ENCODE measurements at places on chromosomes 2 and 18.
A peak's percentile ranks its signal among the peaks of the same experiment; 100 is the strongest.

DNA sequence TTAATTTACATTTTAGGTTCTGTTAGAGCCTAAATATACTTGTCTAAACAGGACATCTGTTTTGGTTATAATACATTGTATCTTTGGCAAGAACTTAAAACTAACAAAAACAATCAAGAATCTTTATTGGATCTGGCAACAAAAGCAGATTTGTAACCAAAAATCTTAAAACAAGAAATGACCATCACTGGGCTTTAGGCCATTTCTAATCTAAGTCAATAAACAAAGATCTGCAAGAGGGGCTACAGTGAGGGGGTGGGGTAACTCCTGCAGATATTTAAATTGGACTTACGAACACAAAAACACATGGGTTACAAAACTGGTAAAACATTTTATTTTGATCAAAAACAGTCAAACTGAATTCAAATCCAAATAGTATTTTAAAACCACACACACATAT is 77.3 kb downstream of the SRBD1 start:
- no peak for DNase-seq

GRCh38 chr2:38446418-38446817 is 69.3 kb upstream of the ATL2 start:
- DNase-seq, result no peak

- no peak for DNase-seq
Measured at GRCh38 chr18:61820882-61821281, 71.9 kb downstream of the RNF152 start.

- DNase-seq, result no peak
Measured at GRCh38 chr18:80223581-80224148, 23.6 kb downstream of the PARD6G start.

DNA sequence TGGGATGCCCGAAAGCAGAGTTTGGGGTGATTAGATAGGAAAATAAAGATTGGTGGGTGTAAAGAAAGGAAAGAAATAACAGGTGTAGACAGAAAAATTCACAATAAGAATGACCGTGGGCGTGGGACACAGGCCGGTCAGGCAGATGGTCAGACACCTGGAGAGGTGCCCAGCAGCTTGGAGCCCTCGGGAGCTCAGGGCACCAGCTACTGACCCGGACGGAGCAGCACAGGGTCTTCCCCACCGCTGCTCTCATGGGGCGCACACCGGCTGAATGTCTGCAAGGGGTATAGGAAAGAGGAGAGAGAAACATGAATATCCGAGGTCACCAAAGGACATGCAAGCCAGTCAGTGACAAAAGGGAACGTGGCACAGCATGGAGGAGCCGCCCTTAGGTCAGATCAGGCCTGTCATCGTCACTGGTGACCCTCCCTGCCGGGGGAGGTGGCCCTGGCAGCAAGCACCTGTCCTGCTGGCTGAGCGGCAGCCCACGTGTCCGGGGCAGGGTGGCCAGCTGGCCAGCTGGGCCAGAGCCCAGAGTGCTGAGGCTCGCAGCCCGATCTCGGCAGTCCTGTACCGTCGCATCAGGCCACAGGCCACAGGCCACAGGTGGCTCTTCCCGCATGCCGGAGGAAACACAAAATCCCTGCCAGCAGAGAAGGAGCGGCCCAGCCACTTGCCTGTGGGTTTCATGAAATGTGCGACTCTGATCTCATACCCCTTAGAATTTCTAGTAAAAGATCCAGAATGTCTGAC is 112.0 kb upstream of the NDUFV2 start:
- no peak for DNase-seq

GRCh38 chr18:35159782-35160181 is 81.1 kb upstream of the ZNF397 start:
- DNase-seq, result no peak

GRCh38 chr2:37871456-37872191 is 53.5 kb upstream of the RMDN2 start:
- DNase-seq, result peak; percentile 91

DNA sequence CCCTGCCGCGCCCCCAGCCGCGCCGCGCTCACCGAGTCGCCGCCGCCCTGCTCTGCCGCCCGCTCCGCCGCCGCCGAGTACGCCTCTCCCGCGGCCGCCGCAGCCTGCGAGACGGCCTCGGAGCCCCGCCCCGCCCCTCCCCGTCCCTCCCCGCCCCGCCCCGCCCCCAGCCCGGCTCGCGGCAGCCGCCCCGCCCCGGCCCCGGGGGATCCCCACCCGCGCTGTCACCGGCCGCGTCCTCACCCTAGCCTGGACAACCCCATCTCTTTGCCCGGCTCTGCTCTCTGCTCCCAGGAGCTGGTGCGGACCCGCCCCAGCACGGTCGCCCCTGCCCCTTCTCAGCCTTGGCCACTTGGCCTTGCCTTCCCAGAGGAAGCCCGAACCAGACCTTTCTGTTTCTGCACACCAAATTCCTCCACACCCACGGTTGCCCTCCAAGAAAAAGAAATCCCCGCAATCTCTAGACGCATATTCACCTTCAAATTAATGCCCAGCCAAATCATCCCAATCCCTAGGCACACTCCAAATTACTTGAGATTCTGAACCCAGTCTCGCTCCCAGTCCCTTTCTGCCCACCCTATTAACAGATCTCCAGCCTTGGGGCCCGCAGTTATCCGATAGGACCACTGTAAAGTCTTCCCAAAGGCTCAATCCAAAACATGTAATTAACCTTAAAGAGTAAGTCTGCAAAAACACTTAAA is at the start of gene CYRIA:
Gene CYRIA, minus strand, starts transcription at position 87 of the 701 bp plus-strand sequence. CDS start 77,715 bp downstream, outside the sequence.
- DNase-seq, result no peak

DNA sequence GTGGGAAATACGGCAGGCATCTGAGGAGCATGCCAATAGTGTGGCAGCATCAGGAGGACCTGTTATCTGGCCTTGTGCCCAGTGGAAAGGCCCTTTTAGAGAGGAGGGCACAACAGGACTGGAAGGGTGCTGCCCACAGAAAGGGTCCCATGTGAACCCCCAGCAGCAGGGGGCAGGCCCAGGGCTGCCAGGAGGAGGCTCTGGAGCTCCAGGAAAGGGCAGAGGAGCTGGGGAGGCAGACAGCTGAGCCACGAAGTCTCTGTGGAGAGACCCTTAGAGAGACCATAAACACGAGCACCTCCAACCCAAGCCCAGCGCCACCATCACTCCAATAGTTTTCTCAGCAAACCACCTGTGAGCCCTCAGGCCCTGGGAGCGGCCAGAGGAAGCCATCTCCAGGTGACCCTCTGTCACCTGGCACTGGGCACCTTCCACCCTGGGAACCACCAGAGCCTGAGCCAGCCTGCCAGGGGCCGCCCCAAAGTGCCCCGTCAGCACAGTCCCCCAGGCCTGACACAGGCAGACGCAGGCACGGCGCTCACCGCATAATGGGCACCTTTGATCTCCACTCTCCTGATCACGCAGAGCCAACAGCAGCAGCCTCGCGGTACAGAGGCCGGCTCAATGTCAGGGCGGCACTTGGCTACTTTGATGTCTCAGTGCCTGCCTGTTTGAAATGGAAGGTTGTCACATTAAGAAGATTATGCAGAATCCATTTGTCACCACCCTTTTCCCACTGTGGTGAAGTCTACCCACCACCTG is 162.5 kb upstream of the RAB6C start:
- DNase-seq, result no peak

GRCh38 chr2:27752551-27753237 is 18.8 kb upstream of the MRPL33 start:
- peak; percentile 43 for DNase-seq

GRCh38 chr18:78448106-78448505 is 531.5 kb upstream of the SALL3 start:
- DNase-seq, result no peak

DNA sequence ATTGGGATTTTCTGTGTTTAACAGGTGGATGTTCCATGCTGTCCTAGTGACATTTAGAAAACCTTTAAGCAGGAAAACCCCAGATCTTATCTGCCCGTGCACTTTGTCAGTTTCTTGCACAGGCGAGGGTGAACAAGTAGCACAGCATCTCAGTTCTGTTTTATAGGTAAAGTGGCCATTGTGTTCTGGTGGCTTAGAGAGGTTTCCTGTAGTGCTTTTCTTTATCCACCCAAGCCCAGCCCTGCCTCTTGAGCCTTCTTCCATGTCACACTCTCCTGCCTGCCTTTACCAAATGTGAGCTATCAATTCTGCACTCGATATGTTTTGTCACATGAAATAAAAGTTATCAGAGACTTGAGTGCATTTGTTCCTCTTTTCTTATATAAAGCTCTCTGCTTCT is 135.3 kb upstream of the NOSTRIN start:
- no peak for DNase-seq

GRCh38 chr2:1714291-1715064 is 29.8 kb downstream of the PXDN start:
- no peak for DNase-seq

DNA sequence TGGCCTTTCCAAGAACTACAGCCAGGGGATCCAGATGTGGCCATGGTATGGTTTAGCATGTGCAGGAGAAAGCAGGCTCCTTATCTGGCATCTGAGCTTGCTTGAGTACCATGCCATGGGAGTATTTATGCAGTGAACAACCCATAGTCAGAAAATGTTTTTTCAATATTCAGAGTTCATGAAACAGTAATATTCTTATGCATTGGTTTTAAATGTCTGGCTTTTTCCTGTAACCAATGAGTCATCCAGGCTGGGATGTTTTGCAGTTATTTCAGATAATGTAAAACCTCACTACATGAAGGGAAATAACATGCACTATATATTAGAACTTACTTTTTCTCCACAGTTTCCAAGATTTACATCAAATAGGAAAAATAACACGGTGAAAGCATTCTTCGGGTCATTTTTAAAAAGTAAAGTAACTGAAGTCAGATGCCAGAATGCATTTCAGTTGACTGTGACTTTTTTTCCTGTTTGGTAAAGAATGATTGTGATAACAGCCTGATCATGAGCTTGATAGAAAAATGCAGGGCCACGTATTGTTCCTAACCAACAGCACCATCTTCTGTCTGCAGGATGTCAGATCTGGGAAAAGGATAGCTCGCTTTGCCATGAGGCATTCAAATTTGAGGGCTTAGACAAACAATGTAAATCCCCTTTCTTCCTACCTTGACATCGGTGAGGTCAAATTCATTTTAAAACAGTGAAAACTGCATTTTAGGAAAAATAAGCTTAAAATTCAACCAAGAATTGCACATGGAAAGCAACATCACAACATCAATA is 152.8 kb downstream of the DSC3 start:
- peak; percentile 70 for DNase-seq

DNA sequence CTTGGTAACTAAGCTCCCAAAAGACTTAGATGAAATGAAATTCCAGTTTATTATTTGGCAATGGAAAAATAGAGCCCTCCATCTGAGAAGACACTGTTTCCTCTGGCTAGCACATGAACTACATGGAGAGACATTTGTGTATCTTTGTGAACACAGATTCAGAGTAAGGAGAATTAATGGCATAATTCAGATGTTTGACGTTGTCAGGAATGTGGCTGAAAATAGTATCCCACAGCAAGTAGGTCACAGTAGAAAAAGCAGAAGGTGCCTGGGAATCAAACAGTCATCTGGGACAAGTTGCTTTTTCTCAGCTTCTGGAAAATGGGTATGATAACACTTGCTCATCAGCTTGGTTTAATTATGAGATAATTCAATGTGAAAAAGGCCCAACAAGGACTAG is 288.6 kb downstream of the PTPRM start:
- DNase-seq, result no peak

DNA sequence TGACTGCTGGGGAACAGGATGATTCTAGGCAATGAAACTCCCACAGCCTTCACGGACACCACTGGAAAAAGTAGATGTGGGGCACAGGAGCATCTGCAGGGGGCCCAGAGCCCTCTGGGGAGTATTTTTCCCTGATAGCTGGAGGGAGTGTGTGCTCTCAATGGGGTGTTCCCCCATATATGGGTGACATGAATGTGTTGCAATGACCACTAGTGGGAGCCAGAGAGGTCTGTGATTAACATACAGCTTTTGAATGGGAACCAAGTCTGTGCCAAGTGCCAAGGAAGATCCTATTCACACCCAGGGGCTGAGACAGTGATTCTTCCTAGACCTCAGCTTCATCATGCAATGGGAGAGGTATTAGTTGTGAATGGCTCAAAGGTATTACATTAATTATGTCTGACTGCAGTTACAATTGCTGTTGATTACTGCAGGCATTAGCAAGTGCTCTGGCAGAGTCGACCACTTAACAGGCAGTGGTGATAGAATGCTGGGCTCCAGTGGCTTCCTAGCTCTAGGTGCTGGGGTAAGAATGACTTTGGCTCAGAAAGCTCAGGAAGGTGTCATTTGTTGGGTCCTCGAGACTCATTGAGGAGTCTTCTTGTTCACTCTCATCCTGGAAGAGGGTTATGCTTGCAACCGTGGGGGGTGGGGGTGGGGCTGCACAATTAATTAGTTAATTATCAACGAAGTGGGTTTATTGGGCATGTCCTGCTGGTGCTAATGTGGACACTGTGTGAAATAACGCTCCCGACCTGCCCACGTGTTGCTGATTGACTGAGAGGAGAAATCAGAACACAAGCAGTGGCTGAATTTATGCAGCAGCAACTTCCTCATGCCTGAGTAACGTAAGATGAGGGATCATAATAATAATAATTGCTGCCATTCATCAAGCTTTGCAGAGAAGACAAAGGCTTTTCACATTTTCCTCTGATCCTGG is 194.1 kb downstream of the CLIP4 start:
- peak; percentile 62 for DNase-seq

DNA sequence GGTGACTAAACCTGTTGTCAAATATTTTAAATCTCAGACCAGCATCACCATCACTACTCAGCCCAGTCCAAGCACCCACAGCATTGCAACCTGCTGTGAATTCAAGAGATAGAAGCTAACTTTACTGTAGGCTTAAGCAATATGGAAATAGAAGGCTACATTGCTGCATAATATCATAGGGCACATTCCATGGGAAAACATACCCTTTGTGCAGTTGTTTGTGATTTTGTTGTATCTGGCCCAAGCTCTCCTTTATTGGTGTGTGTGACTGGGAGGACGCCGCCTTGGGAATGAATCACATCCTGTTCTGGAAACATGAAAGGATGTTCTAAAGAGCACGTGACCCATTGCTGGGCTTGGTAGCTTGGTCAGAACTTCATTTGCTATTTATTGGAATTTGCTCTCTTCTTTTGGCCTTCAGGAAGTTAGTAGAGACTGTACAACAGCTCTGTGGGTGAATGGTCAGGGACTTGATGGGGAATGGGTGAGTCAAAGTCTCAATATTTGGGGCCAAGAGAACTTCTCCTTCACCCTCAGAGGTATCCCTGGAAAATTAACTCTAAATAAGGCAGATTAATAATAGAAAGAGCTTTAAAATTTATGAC is 106.8 kb upstream of the SERPINE2 start:
- peak; percentile 69 for DNase-seq

DNA sequence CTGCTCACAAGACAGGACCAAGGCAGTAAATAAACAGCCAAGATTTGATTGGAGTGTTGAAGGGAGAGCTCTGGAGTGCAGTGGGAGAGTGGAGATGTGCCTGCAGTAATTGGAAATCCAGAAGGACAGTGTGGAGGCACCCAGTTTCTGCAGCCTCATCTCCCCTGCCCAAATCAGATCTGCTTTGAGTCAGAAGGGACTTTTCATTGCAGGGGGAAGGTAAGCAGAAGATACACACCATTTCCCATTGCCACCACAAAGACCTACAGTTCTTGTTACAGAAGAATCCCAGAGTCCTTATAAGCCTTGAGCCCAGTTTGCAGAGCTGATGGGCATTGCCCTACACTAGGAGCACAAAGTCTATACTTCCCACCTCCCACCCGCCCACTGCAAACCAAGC is 27.2 kb upstream of the GCFC2 start:
- DNase-seq, result no peak

All from amniotic epithelial cell (primary cell).